Activated CD4-positive, CD25-positive, alpha-beta regulatory T cell treated with anti-CD3 and anti-CD28 coated beads, Interleukin-2, amount 50 U/mL, for 72 hours (primary cell): ENCODE measurements at places on chromosomes 3 and 15.

GRCh38 chr3:119469418-119470189 is 841 bp downstream of the POGLUT1 start:
- DNase-seq, result no peak

DNA sequence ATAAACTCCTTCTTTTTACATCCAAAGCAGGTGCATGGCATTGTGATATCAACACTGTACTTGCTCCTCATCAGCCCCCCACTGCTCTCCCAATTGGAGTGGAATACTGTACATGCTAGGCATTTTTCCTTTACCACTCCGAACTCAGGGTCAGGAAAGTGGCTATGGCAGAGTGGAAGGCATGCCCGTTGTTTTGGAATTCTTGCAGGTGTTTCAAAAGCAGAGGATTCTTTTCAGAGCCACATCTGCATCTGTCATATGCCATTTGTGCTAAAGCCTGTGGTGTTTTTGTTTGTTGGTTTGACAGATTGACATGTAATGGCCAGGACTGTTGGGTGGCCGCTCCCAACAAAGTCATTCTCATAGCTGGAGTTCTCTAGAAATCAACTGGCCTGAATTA is 41.7 kb downstream of the SOX2 start:
- DNase-seq, result no peak

DNA sequence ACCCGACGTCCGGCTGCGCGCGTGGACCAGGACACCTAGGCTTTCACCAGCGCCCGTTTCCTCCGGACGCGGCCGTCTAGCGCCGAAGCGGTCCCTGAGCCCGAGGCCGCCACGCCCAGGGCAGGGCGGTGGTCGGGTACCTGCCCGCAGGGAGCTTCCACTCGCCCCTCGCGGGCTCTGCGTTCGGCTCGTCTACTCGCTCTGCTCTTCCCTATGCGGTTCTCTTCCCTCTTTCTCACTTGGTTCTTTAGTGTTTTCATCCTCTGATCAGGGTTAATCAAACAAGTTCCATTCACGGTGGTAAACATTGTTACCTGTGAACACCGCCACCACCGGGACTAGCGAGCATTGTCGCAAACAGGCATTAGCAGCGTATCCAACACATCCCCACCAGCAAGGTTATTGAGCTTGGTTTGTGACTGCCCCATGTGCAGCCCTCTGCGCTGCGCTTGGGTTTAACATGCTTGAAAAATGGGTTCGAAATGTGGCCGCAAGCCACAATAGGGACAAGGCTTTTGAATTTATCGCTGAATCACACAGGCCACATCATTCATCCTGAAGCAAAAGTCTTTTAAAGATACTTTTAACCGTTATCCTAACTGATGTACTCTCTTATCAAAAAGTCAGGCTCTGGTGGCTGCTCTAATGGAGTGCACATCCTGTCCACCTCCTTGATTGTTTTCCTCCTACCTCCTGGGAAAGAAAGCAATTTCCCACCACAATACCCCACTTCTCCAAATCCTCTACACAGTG is 843 bp upstream of the CD47 start:
- DNase-seq, result peak; percentile 59

DNA sequence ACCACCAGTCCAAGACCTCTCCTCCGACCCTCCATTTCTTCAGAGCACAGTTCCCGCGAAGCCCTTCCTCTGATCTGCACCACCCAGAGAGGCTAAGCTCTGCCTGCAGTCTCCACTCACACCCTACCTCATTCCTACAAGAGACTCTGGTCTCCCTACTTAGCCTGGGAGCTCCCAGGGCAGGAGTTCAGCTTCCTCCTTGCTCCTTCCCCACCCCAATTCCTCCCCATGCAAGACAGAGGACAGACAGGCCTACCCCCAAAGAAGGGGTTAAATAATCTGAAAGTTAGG is 12.6 kb upstream of the VIPR1 start:
- DNase-seq, result no peak

DNA sequence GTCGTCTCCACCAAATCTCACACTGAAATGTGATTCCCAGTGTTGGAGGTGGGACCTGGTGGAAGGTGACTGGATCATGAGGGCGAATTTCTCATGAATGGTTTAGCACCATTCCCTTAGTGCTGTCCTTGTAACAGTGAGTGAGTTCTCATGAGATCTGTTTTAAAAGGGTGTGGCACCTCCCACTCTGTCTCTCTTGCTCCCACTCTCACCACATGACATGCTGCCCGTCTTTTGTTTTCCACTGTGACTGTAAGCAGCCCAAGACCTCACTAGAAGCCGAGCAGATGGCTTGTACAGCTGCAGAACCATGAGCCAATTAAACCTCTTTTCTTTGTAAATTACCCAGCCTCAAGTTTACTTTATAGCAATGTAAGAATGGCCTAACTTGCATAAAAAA is 21.2 kb downstream of the RAD18 start:
- DNase-seq, result no peak

- DNase-seq, result no peak
Observed at GRCh38 chr15:66767240-66767659, 65.2 kb downstream of the SMAD6 start.

DNA sequence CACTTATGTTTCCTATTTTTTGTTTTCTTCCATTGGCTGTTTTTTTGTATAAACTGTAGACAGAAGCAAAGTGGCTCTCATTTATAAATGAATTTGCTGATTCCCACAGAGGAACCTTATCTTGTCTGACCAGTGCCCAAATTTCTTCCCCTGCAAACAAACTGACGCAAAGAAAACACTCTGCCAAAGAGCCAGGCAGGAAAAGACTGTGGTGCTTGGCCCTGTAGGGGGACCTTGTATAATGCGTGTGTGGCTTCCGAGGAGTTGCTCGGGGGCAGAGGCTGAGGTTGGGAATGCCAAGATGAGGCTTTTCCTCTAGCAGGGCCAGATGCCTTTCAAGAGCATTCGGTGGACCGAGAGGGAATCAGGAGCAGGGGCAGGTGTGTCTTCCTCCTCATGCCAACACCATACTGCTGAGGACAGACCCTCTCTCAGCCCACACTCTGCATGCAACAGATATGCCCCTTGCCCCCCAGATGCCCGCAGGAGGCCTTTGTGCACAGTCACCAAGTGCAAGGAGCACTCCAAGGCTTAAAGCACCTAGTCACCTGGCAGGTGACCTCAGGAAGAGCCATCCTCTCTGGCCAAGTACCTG is 104.3 kb upstream of the ABHD17C start:
- no peak for DNase-seq

GRCh38 chr3:128942161-128942952 is 51.5 kb downstream of the CFAP92 start:
- DNase-seq, result no peak

DNA sequence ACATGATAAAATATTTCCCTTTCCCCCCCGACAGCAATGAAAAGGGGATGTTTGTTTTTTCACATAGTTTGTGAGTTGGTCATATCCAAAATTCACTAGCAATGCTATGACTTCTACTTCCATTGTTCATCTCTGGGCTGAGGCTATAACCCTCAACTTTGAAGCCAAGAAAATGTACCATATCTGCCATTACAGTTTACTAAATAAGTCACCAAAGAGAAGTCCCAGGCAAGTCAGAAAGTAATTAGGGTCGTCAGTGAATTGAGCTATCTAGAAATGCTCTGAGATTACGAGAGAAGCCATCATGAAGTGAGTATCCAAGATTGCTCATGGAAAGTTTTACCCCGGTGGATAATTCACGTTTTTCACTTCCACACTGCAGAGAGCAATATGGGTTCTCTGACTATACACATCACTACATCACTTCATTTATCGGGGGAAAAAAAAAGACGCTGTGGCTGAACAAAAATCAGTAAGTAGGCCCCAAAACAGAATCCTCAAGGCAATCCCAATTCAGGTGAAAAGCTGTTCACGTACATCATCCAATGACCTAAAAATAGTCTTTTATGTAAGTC is 1.4 kb downstream of the PEAK1 start:
- DNase-seq, result no peak

DNA sequence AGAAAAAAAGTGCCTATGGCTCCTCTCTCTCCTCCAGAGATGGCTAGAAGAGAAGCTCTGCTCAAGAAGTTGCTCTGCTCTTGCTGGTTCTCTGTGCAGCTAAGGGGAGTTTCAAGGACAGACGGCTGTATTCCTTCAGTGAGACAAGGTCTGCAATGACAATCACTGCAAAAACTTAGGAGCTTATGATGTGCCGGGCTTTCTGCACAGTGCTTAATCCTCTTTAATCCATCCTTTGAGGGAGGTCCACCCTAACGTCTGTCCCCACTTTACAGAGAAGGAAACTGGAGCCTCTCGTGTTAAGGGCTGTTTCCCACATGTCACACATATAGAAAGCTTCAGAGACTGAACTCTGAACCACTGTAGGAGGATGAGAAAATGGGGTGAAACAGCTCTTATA is 260.6 kb downstream of the MEX3B start:
- DNase-seq, result no peak

GRCh38 chr3:55252921-55253320 is 234.2 kb downstream of the WNT5A start:
- DNase-seq, result no peak

- no peak for DNase-seq
Observed at GRCh38 chr3:70582803-70583202, 270.4 kb upstream of the MDFIC2 start.

DNA sequence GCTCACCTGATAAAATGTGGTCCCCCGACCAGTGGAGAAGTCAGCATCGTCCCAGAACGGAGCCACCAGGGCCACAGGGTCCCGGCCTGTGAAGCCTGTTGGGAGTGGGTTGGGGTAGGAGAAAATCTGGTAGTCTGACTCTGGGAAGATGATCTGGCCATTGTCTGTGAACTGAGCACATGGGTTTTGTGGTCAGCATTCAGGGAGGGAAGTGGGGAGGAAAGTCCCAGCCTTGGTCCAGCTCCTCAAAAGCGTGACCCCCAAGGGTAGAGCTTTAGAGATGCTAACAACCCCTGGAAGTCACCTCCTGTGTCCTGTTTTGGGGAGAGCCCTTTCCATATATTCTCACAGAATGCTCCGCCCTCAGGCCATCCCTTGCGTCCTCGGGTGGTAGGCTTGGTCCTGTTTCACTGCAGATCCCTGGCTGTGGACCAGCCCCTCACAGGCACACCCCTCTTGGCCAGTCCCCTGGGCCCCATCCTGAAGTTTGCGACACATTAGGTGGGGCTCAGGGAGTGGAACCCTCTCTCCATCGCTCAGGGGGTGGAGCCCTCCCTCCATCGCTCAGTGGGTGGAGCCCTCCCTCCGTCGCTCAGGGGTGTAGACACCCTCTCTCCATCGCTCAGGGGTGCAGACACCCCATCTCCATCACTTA is 40.0 kb downstream of the MUC4 start:
- no peak for DNase-seq

GRCh38 chr3:3178498-3179328 is 778 bp downstream of the CRBN start:
- no peak for DNase-seq

GRCh38 chr3:195555110-195555509 is 12.0 kb upstream of the PPP1R2 start:
- no peak for DNase-seq

DNA sequence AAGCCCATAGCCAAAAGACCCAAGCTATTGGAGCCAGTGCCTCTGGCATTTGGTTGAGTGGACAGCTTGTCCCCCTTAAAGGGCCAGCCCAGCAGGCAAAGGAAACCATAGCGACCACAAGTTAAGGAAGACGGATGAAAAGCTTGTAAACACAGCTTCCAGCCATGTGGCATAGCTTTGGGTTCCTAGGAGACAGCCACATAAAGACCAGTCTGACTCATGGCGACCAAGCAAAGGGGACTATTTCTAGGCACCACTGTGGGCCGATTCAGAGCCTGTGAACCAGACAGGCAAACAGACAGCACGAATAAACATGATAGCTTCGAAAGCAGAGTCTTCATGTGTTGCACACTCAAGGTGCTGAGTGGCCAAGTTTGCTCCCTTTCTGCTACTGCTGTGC is 30.5 kb upstream of the SRGAP3 start:
- DNase-seq, result no peak

- no peak for DNase-seq
Observed at GRCh38 chr15:67690936-67691335, 134.4 kb upstream of the SKOR1 start.

GRCh38 chr3:11238060-11238459 is 34.1 kb upstream of the ATG7 start:
- DNase-seq, result no peak

DNA sequence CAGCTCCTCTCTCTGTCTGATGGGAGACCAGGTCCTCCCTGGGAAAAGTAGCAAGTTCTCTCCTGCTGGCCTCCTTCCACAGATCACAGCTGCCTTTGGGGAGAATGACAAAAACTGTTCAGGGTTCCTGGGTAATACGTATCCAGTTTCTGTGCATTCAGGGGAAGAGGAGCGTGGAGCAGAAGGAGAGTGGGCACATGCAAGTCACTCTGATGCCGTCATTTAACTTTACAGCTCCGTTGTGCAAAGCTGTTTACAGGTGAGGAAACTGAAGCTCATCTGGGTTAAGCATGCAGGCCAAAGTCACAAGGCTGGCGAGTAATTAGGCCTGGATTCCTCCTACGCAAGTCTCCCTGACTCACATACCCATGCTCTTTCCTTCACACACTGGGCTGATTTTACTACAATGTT is 7.5 kb upstream of the TM4SF1 start:
- DNase-seq, result no peak

GRCh38 chr15:60652245-60652644 is 173.3 kb upstream of the ICE2 start:
- DNase-seq, result no peak

DNA sequence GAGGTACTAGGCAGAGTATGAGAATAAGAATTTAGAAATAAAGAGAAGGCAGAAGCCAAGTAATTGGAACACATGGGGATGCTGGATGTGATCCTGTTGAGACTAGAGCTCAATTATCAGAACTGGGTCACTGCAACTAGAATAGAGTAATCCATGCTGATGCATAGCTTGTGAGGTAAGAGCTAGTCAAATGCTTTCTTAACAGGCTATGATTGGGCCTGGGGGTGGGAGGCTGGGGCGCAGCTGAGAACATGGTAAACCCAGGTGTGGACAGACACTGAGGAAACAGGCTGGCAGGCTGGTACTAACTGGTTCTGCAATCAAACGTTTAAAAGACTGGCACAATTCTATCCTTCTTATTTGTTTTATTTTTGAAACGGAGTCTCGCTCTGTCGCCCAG is 50.5 kb upstream of the LRRFIP2 start:
- DNase-seq, result no peak

DNA sequence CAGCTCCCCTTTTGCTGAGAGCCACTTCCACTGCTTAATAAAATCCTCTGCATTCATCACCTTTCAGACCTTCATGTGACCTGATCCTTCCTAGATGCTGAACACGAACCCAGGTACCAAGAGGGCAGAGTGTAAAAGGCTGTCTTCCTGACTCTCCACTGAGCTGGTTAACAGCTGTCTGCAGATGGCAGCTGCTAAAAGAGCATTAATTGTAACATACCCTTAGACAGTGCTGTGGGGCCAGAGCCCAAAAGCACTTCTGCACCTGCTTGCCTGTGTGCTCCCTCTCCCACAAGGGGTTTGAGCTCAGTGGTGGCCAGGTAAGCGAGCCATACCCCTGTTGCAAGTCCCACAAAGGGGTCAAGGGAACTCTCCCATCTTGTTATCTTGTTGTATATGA is 187.3 kb downstream of the UBE2E2 start:
- no peak for DNase-seq

- no peak for DNase-seq
Observed at GRCh38 chr15:49380912-49381311, 42.1 kb upstream of the FGF7 start.
